Stimulated activated CD4-positive, alpha-beta T cell treated with anti-CD3 and anti-CD28 coated beads, Interleukin-12 subunit alpha, Interleukin-12 subunit beta, amount 100 ng/mL, for 4 hours (primary cell): ENCODE measurements at places on chromosomes 3 and 15.

- no peak for DNase-seq
These were observed 394.6 kb upstream of the IL12A start for GRCh38 chr3:159593927-159594605.

DNA sequence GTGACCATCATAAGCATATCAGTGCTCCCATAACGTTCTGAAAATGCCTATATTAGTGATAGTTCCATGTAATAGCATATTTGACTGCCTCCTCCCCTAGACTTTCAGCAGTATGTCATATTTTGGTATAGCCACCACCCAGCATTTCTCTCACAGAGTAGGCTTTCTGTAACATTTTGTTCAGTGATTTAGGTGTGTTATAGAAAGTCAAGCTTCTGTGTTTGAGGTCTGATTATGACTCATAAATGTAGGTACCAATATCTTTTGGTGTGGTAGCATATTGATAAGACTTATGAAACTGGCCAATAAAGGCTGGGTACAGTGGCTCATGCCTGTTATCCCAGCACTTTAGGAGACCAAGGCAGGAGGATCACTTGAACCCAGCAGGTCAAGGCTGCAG, 34.3 kb upstream of the ZMAT3 start:
- DNase-seq, result no peak

- DNase-seq, result no peak
These were observed 32.6 kb upstream of the SENP5 start for GRCh38 chr3:196835086-196835485.

- DNase-seq, result no peak
These were observed 99.8 kb upstream of the ROPN1 start for GRCh38 chr3:124091716-124092115.

- DNase-seq, result no peak
These were observed 43.2 kb upstream of the TSEN2 start for GRCh38 chr3:12440927-12441714.

- DNase-seq, result no peak
These were observed 346.6 kb downstream of the CNTN6 start for GRCh38 chr3:1439395-1439794.

GRCh38 chr15:46117071-46117470, 482.2 kb downstream of the SQOR start:
- no peak for DNase-seq

DNA sequence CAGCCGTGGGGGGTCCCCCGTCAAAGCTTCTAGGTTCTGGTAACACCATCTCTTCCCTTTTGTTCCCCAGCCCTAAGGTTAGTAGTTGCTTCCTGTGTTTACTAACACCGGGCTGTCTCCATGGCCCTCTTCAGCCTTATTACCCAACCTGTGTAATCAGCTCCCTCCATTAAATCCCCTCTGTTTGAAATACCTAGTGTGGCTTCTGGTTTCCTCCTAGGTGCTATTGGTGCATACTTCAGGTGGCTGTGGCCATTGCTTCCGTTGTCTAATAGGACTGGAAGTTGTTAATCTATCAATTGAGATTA, 35.3 kb downstream of the MOBP start:
- DNase-seq, result no peak

- no peak for DNase-seq
These were observed 206.6 kb upstream of the MDFIC2 start for GRCh38 chr3:70519026-70519425.

DNA sequence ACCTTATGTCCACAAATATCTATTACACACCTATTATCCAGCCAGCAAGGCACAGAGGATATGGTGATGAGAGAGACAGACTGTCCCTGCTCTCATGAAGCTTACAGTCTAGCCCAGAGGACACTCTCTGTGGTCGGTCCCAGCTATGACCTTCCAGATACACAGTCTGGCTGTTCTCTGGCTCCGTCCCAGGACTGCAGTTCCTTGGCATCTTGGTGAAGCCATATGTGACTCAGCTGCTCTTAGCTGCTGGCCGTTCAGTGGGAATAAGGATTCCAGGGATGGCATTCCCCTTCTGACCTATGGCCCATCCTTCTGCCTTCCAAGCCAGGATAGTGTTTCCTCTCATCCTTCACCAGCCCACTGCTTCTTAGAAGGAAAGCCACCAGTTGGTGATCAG, 30.8 kb downstream of the MEX3B start:
- DNase-seq, result no peak

- no peak for DNase-seq
These were observed 38.5 kb upstream of the CTDSPL start for GRCh38 chr3:37823189-37823588.

DNA sequence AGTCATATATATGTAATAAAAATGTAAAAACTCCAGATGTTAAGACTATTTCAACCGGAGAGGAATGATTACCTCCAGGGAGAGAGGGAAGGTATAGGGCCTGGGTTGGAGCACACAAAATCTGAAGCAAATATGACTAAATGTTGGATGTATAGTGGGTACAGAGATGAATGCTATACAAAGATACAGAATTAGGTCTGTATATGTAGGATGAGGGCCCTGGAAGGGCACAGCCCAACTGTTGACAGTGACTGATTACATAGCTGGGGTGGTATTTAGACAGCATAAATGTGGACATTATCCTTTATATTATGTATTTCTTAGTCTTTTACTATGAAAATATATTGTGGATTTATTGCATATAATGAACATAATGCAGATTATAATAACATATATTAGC, 94.4 kb upstream of the SPATA12 start:
- DNase-seq, result no peak

DNA sequence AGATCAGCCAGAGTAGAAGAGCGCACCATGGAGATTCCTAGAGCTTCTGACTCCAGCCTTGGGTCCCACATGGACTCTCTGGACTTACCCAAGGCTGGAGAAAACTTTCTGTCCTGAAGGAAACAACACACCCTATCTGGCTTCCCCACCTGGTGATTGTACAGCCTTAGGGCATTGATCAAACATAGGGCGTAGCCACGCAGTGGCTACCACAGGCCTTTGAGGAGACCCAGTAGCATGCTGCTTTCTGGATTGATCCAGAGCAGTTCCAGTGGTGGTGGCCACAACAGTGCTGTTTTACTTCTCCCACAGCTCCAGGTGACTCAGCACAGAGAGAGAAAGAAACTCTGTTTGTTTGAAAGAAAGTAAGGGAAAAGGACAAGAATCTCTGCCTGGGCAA, 23.5 kb downstream of the PYDC2 start:
- DNase-seq, result no peak

DNA sequence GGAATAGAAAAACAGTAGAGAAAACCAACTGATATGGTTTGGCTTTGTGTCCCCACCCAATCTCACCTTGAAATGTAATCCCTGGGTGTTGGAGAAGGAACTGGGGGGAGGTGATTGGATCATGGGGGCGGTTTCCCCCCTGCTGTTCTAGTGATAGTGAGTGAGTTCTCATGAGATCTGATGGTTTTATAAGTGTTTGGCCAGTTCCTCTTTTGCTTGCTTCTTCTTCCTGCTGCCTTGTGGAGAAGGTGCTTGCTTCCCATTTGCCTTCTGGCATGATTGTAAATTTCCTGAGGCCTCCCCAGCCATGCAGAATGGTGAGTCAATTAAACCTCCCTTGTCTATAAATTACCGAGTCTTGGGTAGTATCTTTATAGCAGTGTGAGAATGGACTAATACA, 48.4 kb downstream of the EOMES start:
- no peak for DNase-seq

GRCh38 chr15:61318802-61319525, 89.9 kb upstream of the RORA start:
- no peak for DNase-seq

- no peak for DNase-seq
These were observed 45.8 kb upstream of the FSIP1 start for GRCh38 chr15:39828374-39828931.

DNA sequence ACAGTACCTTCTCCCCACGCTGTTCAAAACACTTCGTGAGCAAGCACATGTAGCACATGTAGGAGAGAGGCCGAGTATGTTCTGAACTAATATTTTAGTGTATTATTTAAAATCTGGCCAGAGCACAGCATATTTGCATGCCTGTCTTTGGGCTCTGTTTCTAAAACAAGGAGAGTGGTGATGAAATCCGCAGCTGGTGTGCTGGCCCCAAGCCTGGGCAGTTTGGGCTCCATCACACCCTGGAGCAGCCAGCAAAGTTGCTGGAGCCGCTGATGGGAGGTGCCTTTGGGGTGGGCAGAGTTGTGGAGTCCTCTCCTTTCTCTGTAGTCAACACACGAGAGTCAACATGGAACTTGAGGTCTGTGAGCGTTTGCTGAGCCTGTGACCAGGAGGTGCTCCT, 116.6 kb downstream of the SLCO3A1 start:
- DNase-seq, result no peak

GRCh38 chr3:188584162-188584529, 430.2 kb downstream of the LPP start:
- DNase-seq, result no peak

DNA sequence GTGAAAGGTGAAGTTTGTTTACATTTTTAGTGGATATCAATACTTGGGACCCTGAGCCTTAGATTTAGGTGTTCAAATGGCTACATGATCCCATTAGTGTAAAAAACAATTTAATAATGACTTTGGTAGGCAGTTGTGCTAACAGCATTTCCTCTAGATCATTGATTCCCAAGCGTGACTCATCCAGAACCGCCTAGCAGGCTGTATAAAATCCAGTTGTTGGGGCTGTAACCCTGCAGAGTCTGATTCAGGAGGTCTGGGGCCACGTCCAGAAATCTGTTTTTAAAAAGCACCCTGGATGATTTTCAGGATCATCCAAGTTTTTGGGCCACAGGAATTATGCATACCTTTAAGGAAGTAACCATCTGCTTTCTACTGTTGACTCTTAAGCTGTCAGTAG, 156.4 kb downstream of the TP63 start:
- no peak for DNase-seq

DNA sequence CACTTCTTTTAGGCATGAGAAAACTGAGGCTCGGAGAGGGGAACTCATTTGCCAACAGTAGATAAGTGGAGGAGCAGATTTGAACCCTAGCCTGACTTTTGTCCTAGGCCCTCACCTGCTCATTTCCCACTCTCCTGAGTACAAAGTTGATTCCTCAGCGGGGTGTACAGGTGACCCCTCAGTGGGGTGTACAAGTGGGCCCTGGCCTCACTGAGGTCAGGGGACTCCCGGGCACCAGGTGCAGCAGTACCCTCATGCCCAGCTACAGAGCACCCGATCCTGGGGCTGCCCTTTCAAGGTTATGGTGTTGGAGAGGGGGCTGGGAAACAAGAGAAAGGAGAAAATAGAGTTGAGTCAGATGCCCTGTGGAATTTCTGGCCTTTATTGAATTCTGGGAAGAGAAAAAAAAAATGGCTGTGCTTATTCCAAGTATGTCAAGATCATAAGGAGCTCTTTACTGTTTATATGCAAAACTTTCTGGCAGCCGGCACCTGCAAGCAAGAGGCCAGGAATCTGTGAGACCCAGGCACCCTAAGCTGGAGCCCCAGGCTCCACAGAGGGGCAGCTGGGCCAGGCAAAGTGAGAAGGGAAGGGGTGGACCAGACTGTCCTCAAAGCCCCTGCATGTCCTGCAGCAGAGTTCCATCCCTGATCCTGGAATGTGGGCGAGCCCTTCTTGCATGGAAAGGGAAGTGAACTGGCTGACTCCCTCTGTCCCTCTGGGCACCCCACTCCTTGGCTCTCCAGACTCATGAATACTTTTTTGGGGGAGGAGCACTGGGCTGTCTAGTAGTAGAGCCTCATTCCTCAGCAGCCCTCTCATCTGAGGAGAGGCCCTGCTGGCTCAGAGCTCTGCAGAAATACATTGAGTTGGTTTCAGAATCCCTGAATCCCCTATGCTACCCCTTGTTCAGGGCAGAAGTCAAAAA, 43.1 kb downstream of the AMOTL2 start:
- DNase-seq, result no peak

DNA sequence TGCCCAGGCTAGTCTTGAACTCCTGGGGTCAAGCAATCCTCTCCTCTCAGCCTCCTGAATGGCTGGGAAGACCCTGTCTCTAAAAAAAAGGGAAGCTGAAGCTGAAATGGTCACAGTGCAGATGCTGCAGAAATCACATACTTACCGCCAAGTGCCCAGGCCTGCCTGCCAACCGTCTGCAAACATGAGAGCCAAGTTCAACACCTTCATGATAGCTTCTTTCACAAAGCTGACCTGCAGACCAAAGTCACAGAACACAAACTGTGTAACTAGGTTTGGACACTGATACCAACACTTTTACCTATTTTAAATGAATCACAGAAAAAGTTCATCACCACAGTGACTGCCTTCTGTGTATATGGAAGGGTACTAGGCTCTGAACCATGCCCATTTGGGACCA, 22.8 kb upstream of the CYFIP1 start:
- DNase-seq, result no peak

DNA sequence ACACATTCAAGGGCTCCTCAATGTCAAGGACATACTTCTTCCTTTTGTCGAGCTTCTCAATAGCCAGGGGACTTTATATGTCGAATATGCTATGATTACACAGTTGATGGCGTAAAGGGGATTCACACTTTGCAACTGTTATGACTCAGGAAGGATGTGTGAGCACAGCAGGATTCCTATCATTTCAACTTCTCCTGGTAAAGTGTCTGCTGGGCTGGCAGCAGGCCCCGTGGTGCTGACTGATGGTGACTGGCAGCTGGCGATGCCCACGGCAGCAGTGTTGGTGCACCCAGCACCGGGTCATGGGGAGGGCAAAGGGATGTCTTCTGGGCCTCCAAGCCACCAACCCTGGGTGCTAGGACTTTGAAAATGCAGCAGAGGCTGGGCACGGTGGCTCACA, 44.8 kb upstream of the GNB5 start:
- no peak for DNase-seq

GRCh38 chr3:95607926-95608325, 1206.5 kb upstream of the EPHA6 start:
- DNase-seq, result no peak

GRCh38 chr3:29026286-29026685, 254.6 kb upstream of the RBMS3 start:
- DNase-seq, result no peak

GRCh38 chr15:80992441-80992840, 2.8 kb upstream of the MESD start:
- DNase-seq, result no peak

GRCh38 chr3:102307442-102307841, 127.4 kb upstream of the ZPLD1 start:
- DNase-seq, result no peak

DNA sequence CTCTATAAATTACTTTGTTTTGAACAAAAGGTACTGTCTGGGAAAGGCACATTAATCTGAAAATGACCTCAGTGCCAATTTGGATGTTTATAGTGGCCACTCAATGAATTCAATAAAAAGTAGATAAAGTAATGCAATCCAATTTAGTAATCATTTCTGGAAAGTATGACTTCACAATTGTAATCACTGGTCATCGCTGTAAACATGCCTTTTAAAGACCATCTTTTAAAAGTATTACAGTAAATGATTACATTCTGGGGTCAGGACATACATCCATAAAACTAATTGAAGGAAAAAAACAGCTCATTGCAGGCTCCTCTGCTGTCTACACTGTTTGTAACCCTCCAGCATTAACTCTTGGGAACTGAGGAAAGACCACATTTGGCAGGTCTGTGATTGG, 43.2 kb downstream of the HRH1 start:
- no peak for DNase-seq
